ENCODE measurements at places on chromosomes 1 and 21.

GRCh38 chr1:3504151-3504821 is 49.8 kb downstream of the ARHGEF16 start:
- no peak for DNase-seq

- no peak for DNase-seq
These were observed 11.6 kb upstream of the OR2G2 start for GRCh38 chr1:247576514-247576913.

DNA sequence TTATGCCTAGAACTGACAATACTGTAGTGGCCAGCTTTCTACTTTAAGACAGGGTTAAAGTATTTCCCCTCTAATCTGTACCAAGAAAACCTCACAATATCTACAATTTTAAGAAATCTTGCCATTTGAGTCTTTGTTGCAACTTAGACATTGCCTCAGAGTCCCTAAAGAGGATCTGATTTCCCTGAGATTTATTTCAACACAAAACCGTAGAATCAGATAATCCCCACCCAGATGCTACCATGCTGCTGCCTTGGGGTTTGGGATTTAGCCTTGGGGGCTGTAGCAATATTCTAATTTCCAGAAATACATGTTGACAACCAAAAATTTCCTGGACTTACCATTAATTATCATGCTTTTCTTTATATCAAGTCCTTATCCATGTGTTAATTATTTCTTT is 50.3 kb upstream of the DENND1B start:
- DNase-seq = no peak

GRCh38 chr1:115655306-115655663 is 13.5 kb downstream of the VANGL1 start:
- DNase-seq = no peak

DNA sequence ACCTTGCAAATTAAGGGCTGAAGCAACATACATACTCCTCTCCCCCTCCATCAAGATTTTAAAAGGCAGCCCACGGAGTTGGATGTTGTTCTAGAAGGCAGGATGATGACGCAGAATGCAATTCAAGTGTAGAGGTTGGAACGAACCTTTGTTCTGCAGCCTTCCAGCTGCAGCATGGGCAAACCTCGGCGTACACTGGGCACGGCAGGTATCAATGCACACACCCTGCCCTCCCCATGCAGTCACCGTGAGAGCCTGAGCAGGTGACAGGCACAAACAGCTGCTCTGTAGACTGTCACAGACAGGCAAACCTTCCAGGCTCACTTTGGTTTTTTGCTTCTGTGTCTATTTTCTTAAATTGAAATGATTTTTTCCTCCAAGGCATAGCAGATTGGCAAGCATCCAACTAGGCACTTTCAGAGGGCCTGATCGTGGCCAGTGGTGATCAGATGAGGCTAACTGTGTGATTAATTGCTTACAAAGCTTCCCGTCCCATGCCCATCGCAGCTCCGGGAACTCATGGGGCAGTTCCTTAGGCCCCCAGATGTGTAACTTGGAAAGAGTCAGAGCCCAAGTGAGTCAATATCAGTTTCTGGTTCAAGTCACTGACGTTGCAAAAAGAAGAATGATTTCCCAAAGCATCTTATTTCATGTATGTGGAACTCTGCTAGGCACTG is 82.3 kb downstream of the ITPKB start:
- no peak for DNase-seq

- no peak for DNase-seq
These were observed 210.3 kb downstream of the PTPRC start for GRCh38 chr1:198849093-198849492.

DNA sequence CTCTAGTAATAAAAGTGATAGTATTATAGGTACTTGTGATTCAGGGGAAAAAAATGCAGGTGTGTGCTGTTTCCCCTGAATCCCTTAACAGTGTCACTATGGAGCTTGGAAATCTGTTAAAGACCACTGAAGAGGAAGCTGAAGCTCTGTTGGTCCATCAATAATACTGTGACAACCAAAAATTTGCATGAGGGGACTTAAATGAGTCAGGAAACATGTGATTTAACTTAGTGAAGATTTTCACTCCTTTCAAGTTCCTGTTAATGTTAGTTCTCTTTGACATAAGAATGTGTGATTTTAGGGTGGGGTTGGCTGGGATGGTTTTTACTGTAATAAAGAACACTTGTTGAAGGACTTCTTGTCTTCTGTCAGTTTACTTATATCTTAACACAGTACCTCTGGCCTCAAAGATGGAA is 32.0 kb downstream of the VANGL2 start:
- no peak for DNase-seq

GRCh38 chr1:24317081-24317480 is 2.1 kb upstream of the GRHL3 start:
- no peak for DNase-seq

- no peak for DNase-seq
These were observed 121.7 kb downstream of the SLC30A10 start for GRCh38 chr1:219806642-219807041.

Measured in NCI-H1048 (cell line).